CD4-positive, alpha-beta T cell treated with Interleukin-17A for 1 hour (primary cell): ENCODE measurements at places on chromosomes 1 and 21.

DNA sequence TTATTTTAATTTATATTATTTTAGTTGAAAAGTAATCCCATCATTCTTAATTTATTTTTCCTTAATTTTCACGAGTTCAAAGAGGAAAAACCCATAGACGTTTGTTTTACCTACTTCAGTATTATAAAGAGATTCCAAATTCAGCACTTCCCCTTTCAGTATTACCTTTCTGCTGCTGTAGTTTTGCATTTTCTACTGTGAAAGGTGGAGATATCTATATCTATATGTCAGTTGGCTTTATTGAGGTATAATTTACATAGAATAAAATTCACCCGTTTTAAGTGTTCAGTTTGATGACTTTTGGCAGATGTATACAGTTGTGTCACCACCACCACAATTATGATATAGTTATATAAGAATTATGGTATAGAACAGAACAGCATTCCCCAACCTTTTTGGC is 33.0 kb downstream of the MAST2 start:
- DNase-seq: no peak

DNA sequence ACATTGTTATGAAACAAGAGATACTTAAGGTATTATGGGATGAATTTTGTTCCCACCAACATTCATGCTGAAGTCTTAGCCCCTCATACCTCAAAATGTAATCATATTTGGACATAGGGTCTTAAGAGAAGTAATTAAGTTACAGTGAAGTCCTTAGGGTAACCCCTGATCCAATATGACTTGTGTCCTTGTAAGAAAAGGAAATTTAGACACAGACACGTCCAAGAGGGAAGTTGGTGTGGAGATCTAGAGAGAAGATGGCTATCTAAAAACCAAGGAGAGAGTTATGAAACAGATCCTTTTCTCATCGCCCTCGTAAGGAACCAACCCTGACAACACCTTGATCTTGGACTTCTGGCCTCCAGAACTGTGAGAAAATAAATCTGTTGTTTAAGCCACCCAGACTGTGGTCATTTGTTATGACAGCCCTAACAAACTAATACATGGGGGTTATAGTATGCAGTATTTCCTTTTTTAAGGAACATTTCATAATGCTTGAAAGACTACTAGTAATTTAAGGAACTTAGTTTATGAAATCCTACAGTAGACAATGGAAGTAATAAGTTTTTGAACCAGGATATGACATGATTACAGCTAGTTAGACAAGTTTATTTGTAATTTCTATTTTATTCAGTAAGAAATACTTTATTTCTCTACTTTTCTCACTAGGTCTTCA is 875.5 kb upstream of the ADGRL2 start:
- DNase-seq: no peak

GRCh38 chr1:200247518-200247917 is 162.3 kb downstream of the ZNF281 start:
- DNase-seq: no peak

- DNase-seq: no peak
These were observed 289.5 kb upstream of the SGIP1 start for GRCh38 chr1:66244429-66244828.

GRCh38 chr1:80594013-80594412 is 1206.7 kb upstream of the ADGRL2 start:
- DNase-seq: no peak

- no peak for DNase-seq
These were observed 22.0 kb upstream of the THEM5 start for GRCh38 chr1:151875419-151876097.

GRCh38 chr1:110684491-110684890 is 9.8 kb upstream of the KCNA3 start:
- no peak for DNase-seq

GRCh38 chr1:64127297-64127696 is 76.1 kb upstream of the UBE2U start:
- no peak for DNase-seq
